Activated naive CD4-positive, alpha-beta T cell (primary cell): ENCODE measurements at places on chromosomes 11 and 22.

- peak; percentile 10 for DNase-seq
These were observed 20.9 kb downstream of the SERGEF start for GRCh38 chr11:17991783-17992433.

DNA sequence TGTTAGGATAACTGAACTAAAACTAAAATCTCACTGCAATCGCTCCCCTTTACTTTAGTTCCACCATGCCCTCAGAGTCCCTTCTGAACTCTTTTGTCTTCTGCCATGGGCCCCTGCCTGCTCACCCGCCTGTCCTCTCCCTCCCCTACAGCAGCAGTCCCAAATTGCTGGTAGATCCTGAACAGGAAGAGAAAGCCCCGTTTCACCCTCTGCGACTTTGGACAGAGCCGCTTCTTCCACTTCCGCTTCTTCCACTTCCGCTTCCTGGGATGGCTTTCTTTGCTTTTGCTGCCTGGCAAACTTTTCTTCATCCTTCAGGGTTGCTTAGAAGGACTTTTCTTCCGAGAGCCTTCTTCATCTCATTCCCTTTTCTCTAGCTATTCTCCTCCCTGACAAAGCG lies 35.7 kb upstream of the TLCD5 start:
- no peak for DNase-seq

GRCh38 chr11:68447015-68447801 lies 13.3 kb upstream of the PPP6R3 start:
- DNase-seq: peak; percentile 65

- DNase-seq: no peak
These were observed 39.0 kb upstream of the CHKA start for GRCh38 chr11:68160100-68160695.

GRCh38 chr11:66101066-66101464 lies 31.0 kb downstream of the PACS1 start:
- no peak for DNase-seq

GRCh38 chr11:61473370-61474012 lies 35.1 kb upstream of the LRRC10B start:
- no peak for DNase-seq

DNA sequence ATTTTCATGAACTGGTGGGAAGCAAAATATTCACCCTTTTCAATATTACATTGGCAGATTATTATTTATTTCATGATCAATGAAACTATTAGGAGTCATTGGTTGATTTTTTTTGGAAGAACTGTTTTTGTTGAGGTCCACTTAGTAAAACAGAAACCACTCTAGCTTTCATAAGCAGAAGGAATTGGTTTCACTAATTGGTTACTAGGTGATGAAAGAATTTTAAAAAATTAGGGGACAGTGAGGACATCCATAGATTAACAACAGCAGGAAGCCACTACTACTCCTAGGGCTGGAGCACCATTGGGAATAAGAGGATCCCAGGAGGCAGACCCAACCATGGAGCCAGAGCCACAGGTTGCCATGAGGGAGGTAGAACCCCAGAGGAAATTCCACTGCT lies 74.4 kb upstream of the KCNA4 start:
- no peak for DNase-seq

DNA sequence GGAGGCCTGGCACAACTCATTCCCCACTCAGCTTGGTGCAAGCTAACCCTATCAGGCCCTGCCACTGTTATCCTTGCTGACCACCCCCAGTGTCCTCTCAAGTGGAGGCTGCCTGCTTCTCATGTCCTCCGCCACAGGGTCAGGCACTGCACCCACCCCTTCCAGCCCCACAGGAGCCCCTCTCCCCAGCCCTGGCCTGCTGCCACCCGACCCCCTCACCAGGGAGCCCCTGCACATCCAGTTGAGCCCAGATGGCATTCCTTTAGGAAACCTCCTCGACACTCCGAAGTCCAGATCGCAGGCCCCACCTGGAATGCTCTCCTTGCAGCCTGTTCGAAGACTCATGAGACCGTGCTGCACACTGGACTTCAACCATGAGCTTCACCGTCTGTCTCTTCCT lies 28.0 kb upstream of the IL17RA start:
- no peak for DNase-seq

DNA sequence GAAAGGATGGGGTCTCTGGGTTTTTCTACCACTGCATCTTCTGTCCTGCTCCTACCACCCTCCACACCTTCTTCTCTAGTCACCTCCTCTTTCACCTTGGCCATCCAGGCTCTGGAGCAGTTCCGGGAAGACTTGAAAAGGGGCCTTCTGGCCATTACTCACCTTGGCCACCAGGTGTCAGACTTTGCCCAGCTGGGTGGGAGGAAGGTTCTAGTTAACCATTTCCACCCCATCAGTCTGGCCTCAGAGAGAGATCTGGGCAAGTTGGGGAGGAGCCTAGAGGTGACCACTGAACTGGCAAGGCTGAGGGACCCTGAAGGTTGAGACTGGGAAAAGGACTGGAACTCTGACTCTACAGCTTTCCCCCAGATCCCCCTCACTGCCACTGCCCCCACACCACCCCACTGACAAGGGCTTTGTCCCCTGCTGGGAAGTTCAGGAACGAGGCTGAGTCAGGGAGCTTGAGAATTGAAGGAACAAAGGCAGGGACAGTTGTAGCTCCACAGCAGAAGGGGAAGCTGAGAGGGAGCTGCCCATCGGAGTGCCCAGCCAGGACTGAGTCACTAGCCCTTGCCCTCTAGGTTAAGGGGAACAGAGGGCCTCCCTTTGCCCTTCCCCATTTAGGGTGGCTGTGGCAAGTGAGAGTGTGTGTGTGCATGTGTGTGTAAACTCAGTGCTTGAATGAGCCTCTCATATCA lies 3.7 kb upstream of the POLD4 start:
- no peak for DNase-seq

- no peak for DNase-seq
These were observed 81.0 kb downstream of the CCDC34 start for GRCh38 chr11:27281740-27282590.

DNA sequence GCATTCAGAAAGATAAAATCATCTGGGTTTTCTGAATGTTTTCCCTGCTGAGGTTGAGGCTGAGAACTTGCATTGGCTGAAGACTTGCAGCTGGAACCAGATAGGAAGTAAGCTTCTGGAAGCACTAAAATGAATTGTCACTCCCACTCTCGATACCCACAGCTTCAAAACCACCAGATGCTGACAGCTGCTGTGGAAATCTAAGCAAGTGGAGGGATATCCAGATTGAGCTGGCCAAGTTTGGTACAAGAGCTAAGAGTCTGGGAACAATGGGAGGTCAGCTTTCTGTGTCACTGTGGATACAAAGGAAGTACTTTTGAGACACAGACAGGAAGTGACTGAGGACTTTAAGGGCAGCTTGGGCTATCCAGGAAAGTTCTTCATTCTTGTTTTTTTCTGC lies 51.3 kb upstream of the CD44 start:
- DNase-seq: no peak

DNA sequence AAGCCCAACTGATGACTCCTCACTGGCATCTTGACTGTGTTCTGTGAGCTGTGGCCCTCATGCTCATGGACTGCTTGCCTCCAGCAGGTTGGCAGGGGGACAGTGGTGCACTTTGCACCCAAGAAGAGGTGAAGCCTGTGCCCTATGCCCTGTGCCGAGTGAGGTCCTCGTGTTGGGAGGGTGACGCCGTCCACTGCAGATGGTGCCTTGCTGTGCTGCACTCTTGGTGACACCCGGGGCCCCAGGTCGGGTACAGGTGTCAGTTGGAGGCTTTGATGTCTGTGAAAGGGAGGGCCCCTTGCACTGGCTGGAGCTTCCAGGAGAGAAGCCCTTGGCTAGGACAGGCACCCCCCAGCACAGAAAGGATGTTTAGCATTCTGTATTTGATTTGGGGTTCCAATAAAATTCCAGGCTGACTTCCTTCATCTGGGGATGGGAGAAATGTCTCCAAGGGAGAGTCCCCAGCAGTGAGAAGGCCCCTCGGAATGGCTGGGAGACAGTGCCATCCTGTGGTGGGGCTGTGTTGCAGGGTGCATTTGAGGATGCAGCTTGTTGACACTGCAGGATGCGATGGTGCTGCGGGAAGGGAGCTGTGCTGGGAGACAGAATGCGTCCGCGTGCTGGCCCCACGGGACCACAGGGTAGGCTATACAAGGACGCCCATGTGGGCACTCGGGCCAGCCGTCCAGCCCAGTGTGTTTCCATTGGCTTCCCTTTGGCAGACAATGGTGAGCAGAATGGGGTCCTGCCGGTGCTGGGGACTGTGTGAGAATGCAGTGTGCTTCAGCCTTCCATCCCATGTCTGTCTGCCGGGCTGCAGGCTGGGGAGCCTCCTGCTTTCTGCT lies 2.5 kb upstream of the ZDHHC8 start:
- no peak for DNase-seq

DNA sequence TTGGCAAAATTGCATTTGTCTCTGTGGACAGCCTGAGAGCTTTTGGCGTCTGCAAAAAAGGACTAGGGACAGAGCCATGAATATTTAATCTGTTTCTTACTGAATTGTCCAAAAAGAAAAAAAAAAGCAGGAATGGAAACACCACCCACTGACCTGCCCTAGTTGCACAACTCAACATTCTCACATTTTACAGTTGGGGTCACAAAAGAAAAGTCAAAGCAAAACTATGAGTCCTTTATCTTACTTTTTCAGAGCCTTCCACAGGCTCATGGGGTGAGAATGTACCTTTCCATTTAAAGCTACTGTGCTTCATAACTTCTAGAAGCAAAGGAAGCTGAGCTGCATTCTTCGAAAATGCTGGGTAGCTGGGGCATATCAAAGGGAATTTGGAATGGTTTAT lies 225.7 kb downstream of the FAM76B start:
- no peak for DNase-seq

- DNase-seq: no peak
These were observed 71.1 kb upstream of the WNT7B start for GRCh38 chr22:46047841-46048595.

- DNase-seq: peak; percentile 15
These were observed 255 bp upstream of the SYNGR1 start for GRCh38 chr22:39349506-39349966.

- no peak for DNase-seq
These were observed 303.1 kb upstream of the MPPED2 start for GRCh38 chr11:30889143-30889794.

- DNase-seq: no peak
These were observed 7.1 kb upstream of the FLI1 start for GRCh38 chr11:128686745-128687177.

GRCh38 chr22:39980596-39980995 lies 14.2 kb upstream of the FAM83F start:
- DNase-seq: no peak

- no peak for DNase-seq
These were observed 143.6 kb downstream of the TEAD1 start for GRCh38 chr11:12817681-12818332.

DNA sequence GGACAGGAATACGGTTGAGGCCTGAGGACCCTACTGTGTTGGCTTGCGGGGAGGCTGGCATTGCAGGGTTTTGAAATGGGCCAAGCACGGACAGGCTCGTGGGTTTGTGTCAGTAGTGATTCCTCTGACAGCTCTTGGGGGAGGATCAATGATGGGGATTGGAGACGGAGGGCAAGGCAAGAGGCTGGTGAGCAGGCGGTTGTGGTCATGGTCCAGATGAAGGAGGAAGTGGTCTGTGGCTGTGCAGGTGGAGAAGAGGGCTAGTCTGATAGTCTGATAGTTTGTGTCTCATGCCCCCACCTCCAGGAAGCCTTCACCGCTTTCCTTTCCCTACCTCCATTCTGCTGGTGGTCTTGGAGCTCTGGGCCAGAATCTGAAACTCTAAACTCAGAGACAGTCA lies 3.0 kb downstream of the MAFF start:
- no peak for DNase-seq

DNA sequence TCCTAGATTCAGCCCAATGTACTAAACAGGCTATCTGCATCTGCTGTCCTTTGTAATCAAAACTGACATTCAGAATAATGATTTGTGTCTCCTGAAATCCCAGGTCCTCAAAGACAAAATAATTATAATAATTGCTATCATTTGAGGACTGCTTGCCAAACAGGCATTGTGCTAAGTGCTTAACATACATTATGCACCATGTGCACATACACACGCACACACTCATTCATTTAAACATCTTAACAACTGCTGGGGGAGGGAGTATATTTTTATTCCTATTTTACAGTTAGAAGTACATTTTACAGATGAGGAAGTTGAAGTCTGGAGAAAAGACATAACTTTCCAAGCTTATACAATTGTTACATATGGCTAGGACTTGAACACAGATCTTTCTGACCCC lies 308.0 kb upstream of the ZC3H12C start:
- DNase-seq: no peak

DNA sequence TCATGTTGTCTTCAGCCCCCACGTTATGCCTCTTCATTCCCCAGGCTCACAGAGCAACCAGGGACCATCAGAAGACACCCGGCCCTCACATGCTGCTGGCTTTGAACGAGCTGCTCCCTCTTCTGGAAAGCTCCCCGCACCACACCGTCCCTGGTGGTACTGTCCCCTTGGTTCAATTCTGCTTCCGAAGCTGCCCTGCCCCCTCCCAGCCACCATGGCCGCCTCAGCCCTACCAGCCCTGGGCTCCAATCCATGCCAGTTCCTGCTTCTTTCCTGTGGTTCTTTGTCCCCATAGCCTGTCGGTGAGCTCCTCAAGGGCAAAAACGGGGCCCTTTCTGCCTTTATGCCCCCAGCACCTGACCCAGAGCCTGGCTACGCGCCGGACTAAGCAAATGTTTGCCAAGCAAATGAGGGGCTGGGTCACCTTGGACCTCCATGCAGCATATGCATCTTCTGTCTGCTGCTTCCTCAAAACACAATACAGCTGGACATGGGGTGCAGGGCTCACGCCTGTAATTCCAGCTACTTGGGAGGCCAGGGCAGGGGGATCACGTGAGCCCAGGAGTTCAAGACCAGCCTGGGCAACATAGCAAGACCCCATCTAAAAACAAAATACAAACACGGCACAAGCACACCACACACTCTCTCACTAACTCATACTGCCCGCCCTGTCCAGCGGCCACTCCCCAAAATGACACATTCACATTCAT lies 21.3 kb downstream of the TNKS1BP1 start:
- DNase-seq: no peak

GRCh38 chr11:75565916-75566762 lies 4.1 kb downstream of the SERPINH1 start:
- DNase-seq: no peak
